Left renal pelvis (tissue), 4 donors: ENCODE measurements at places on chromosomes 16 and 17.

DNA sequence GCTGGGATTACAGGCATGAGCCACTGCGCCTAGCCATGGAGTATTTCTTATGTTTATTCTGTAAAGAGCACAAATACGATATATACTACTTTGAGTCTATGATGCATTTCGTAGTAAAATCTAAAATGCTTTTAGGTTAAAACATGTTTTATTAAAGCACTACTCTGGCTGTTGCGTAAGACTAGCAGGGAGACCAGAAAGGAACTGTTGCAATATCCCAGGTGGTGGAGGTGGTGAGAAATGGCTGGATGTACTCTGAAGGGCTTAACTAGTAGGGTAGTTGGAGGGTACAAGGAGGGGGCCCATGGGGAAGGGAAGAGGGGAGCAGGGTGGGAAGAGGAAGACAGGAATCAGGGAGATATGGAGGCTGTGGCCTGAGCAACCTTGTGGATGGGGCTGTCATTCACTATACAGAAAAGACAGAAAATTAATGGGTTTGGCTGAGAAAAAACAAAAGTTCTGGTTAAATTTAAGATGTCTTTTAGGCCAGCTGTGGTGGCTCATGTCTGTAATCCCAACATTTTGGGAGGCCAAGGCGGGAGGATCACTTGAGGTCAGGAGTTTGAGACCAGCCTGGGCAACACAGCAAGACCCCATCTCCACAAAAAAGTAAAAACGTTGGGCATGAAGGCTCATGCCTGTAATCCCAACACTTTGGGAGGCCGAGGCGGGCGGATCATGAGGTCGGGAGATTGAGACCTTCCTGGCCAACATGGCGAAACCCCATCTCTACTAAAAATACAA, 35.8 kb downstream of the ST3GAL2 start:
- no peak for DNase-seq

DNA sequence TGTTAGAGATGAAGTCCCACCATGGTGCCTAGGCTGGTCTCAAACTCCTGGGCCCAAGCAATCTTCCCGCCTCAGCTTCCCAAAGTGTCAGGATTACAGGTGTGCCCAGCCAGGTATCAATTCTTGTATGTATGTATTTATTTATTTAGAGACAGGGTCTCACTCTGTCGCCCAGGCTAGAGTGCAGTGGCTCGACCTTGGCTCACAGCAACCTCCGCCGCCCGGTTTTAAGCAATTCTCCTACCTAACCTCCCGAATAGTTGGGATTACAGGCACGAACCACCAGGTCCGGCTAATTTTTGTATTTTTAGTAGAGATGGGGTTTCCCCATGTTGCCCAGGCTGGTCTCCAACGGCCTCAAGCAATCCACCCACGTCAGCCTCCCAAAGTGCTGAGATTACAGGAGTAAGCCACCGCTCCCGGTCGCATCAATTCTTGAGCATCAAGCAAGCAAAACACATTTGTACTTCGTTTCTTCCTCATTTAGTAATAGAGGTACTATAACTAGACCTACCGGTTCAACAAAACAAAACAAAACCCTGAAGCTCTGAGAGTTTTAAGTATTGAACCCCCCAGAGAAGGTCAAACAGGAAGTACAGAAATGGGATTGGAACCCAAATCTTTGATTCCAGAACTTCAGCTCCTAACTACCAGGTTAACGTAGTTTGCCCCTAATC, 1.0 kb upstream of the ZNF500 start:
- no peak for DNase-seq

DNA sequence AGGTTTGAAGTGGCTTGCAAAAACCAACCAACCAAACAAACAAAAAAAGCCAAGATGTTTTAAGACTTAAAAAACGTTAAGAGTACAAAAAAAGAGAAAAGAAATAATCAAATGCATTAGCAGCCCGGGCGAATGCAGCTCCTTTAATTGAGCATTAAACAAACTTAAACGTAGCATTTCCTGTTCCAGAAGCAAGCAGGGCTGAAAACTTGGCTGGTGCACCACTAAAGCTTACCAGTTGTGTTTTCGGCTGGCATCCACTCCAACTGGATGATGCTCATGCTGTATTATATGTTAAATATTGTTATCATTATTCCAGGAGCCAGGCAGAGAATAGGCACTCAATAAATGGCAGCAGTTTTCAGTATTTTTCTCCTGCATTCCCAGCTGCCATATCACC, 45.1 kb downstream of the IRX6 start:
- DNase-seq, result no peak

GRCh38 chr17:19341641-19342610, 20.6 kb downstream of the B9D1 start:
- no peak for DNase-seq

- no peak for DNase-seq
These were observed 18.7 kb upstream of the OR3A1 start for GRCh38 chr17:3316836-3317235.

- peak; percentile 82 for DNase-seq
These were observed 684 bp downstream of the ZNF668 start for GRCh38 chr16:31073142-31073969.

DNA sequence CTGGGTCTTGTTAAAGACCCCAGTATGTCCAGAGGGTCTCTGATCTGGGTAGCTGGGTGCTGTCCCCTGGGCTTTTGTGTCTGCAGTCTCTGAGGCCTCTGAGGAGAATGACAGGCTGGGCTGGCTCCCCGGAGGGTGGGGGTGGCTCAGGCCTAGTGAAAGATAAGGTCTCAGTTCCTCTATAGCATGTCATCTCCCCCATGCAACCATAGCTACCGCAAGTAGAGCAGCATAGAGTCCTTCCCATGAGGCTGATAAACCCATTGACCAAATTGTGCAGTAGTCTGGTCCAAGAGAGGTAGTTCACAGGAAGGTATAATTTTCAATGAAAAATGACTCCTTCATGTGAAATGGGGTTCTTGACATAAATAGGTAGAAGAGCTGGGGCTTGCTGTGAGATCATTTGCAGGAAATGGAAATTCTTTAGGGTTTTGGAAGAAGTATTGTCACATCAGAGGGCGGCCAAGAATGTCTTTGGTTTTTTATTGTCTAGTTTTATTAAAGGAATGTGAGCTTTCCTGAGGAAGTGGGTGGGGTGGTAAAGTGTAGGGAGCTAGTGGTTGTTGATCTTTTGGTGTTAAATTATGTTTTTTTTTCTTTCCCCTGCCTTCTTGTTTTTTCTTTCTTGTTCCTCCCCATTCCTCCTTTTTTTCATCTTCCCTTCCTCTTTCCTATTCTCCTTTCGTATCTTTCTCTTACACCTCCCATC, 21.0 kb downstream of the SLC7A6OS start:
- no peak for DNase-seq

DNA sequence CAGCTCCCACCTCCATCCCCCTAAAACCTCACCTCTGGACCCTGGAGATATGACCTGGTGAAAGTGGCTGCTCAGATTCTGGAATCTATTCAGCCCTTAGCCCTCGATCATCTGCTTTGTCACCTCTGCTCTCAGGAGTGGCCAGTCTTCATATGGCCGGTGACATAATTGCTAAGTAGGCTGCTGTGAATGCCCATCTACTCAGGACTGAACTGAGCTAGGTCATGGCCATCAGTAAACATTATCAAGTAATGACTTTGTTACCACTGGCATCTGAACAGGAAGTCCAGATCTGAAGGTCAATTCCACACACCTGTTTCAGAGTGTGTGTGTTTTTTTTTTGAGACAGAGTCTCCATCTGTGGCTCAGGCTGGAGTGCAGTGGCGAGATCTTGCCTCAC, 78.6 kb downstream of the CDK5R1 start:
- no peak for DNase-seq

DNA sequence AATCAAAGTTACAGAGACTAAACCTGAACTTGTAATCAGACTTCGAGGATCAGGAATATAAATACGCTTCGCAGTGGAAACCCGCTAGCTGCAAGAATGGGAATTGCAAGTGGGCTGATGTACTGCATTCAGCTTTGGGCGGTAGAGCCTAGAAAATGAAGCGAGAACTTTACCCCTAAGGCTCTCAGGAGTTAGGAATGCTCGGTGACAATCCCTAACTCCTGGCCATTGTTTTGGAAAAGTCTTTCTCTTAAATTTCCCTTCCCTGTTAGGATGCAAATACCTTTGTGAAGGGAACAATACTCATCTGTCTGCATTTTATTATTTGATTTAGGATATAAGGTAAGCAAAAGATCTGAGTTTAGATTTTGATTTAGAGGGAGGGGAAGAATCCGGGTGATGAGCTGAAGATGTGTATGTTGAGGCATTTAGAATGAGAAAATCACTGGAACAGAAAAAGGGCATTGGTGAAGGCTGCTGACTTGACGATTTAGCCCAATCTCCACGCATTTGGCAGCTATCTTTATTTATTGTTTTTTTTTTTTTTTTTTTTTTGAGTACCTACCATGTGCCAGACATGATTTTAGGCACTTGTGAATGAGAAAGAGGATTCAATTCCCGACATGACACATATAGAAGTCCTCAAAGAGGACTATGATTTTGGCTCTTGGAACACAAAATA, 2.2 kb upstream of the TOX3 start:
- DNase-seq, result no peak

DNA sequence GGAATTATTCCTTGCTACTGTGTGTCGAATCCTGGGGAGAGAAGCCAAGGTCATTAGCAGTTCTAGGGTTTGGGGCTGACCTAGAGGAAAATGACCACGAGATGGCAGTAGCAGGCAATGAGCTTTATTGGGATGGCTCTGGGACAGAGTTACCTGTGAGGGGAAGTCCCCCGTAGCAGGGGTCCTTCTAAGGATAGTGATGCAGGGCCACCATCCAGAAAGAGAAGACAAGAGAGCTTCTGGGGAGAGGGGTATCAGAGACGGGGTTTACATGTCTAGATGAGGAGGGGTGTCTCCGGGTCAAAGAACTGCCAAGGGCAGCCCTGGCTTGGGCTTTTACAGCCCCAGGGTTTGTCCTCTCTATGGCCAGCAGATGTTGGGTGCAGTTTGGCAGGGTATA, 6.4 kb upstream of the GGT6 start:
- DNase-seq, result peak; percentile 64

- DNase-seq, result no peak
These were observed 25.4 kb downstream of the UBE2G1 start for GRCh38 chr17:4340914-4341615.

- DNase-seq, result no peak
These were observed 4.8 kb downstream of the GNG13 start for GRCh38 chr16:795580-796229.

DNA sequence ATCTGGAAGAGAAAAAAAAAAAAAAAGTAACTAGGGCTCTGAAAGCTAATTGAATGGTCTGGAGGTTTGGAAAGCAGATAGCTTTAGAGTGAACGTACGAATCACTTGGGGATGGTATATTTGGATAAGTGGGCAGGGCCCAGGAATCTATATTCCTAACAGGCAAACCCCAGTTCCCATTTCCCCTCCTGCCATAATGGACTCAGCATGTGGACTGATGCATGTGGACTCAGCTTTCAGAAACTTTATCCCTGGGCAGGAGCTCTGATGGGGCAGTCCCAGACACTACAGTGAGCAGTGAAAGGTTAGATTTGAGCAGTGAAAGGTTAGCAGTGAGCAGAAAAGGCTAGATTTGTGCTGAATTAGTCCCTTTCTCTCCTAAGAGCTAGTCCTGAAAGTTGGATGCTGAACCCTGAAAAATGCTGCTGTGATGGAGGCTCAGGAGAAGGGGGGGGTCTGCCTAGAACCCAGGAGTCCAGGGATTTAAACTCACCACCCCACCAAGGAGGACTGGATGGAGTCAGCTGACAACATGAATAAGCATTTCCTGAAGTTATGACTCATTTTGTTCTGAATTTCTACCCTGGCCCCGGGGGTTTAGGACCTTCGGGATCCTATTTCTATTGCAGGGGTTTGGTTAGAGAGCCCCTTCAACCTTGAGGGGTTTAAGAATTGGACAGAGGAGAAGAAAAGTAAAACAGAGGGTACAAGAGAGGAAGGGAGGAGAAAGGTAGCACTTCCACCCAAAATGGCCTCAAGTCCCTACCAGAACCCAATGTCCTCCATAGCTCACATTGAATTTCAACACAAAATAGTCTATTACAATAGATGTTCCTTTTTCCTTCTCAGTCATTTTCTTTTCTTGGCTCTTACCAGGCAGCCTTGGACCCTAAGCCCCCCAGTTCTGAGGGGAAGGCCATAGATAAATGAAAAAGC, 10.3 kb upstream of the FZD2 start:
- no peak for DNase-seq

DNA sequence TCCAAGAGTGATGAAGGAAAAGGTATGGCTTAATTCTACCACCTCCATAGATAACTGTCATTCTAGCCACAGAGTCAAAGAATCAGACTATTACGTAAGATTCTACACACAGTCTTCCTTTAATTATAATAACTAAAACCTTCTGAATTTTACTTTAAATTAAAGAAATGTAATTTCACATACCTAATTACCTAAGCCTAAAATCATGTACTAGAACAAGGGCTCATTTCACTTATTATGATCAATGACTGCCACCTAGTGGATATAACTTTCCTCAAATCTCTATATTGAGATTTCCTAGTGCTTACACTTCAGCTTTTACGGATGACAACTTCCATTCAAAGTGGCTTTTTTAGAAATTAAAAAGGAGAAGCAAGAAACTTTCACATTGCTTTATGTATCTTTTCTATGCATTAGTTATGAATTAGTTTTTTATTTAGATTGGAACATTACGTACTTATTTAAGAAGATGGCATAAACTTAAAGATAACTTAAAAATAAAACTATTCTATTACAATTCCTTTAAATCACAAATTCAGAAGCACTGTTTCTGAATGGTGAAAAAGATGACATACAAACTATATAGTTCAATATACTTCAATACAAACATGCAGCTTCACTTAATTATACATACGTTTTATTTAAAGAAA, 18.2 kb upstream of the ABCA10 start:
- peak; percentile 16 for DNase-seq

GRCh38 chr16:5951486-5951885, 853.9 kb upstream of the EEF2KMT start:
- DNase-seq, result no peak

DNA sequence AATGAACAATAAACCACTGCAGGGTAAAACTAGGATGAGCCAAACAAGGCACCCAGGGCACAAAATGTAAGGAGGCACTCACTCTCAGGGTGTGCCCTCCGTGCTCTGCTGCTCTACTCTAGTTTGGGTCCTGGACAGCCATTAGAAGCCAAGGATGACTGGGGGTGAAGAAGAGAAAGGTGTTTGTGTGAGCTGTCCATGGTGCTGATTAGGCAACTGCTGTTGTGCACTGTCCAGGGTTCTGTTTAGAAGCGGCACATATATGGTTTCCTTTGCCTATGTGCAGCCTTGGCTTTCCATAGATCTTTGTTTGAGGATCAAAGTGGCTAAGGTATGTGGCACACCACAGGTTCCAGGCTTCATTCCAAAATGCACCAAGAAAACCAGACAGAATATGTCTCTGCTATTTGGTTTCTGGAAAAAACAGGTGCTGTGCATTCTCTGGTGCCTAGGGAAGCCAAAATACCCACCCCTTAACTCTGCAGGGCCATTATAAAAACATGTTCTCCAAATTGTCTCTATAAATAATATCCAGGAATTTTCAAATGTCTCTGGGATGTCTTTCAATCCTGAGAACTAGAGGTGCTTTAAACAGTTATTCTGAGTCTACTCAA, 123.5 kb downstream of the CBLN1 start:
- DNase-seq, result peak; percentile 21
